ENCODE measurements at places on chromosomes 11 and 22.

- no peak for DNase-seq
Observed at GRCh38 chr11:93697611-93698010, 36.1 kb downstream of the CEP295 start.

- DNase-seq, result no peak
Observed at GRCh38 chr11:120342226-120342625, 6.0 kb downstream of the ARHGEF12 start.

DNA sequence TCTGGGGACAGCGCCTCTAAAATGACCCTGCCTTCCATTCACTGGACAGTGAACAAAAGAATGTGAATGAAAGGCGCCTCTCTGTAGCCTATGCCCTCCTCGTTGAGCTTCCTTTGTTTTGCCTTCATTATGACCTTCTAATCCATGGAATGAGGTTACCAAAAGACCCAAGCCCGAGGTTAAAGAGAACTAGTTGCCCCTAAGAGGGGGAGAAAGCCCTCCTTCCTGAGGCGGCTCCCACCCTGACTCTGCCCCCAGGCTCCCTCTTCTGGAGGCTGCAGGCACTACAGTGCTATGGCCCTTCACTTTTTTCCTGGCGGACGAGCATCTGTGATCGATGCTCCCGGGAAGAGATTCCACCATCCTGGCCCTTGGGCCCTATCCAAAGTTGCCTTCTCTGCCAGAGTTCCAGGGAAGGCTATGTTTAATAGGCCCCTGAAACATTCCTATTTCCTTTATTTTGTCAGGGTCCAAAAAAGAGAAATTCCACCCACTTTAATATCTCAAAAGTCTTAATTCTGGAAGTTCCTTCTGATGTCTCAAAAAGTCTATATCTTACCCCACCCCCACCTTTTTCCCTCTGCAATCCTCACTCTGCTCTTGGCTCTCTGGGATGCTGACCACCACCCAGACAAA lies 147.3 kb downstream of the FEZ1 start:
- peak; percentile 57 for DNase-seq

DNA sequence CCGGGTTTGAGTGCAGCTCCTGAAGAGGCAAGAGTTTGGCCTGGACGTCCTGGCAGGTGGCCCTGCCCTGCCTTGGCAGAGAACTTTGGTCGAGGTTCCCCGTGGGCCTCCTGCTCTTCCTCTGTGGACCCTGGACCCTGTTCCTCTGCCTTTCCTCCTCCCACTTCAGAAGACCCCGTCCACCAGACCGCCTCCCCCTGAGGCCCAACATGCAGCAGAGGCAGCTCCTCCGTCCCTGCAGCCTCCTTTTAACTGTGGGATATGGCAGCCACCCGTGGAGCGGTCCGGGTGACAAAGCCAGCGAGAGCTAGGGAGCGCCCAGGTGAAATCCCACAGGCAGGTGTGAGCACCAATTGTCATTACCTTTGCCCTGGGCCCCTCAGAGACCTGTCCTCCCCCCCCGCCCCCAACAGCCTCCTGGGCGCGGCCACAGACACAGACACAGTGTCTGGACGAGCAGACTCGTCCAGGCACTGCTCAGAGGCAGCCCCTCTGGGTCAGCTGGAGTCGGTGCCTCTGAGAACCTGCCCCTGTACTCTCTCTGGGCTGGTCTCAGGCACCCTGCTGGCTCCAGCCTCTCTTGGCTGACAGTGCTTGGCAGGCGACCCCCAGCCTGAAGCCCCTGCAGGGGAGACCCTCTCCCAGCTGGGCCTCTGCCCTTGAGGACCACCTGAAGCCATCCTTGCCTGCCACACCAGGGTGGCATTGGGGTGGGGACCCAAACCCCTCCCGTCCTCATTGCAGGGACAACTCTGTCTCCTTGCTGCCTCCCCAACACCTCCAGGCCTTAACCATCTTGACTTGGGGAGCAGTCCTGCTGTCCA lies 4.1 kb upstream of the PTDSS2 start:
- DNase-seq, result no peak
